ENCODE measurements at places on chromosomes 2 and 18.
A peak's percentile ranks its signal among the peaks of the same experiment; 100 is the strongest.

DNA sequence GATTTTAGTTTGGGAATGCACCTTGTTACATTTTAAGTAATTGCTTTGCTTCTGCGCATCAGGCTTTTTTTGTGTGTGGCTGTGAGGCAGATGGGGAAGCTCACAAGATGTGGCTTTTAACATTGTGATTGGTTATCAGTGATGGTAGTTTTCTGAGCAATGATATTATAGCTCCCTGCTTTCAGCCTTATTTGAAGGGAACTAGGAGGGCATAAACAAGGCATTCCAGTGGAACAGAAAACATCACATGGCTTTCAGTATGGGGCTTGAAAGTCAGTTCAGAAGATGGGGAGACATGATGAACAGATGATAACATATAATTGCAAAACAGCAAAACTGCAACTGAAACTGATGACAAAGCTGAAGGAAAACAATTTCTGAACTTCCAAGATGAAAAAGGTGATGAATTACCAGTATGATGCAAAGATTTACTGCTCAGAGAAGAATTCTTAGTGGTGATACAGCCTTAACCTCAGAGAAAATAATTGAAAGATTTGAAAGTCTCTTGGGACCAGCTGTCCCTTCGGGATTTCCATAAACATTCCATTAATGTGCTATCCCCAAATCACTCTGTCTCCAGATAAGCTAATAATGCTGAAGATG lies 439.7 kb downstream of the RND3 start:
- DNase-seq = no peak

DNA sequence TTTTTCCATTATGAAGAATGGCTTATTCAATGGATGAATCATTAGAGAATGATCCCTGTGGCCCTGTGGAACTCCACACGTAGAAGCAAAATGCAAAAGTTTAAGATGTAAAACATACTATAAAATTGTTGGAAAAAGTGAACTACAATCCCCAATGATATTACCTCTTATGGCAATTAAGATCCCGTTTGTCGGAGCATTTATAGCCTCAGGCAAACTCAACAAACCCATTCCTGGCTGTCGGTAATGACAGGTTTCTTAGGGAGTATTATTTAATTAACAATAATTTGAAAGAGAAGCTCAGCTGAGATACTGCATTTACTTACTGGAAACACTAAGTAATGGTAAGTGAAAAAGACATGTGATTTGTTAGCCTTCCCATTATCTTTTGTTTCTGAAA lies 138.3 kb downstream of the CDH20 start:
- DNase-seq = peak; percentile 73

- no peak for DNase-seq
These were observed 48.4 kb downstream of the TANK start for GRCh38 chr2:161208527-161209139.

DNA sequence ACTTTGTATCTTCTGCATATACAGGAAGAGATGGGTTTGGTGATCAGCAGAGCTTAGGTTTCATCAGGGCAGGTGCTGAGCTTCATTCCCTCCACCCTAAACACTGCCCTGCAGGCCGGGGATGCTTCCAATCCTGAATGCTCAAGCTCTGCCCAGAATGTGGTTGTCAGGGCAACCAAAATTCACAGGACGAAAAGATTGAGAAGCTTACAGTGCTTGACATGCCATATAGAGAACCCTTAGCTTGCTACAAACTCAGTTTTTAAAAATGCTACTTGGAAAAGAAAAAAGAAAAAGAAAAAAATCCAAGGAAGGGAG lies 65.6 kb downstream of the SH3RF3 start:
- no peak for DNase-seq

- DNase-seq = no peak
These were observed 29.8 kb upstream of the ZNF407 start for GRCh38 chr18:74567822-74568221.

GRCh38 chr2:229350883-229351282 lies 79.8 kb upstream of the PID1 start:
- DNase-seq = no peak

- no peak for DNase-seq
These were observed 13.5 kb upstream of the NTSR2 start for GRCh38 chr2:11683476-11683875.
